ENCODE measurements at places on chromosomes 12 and 14.

DNA sequence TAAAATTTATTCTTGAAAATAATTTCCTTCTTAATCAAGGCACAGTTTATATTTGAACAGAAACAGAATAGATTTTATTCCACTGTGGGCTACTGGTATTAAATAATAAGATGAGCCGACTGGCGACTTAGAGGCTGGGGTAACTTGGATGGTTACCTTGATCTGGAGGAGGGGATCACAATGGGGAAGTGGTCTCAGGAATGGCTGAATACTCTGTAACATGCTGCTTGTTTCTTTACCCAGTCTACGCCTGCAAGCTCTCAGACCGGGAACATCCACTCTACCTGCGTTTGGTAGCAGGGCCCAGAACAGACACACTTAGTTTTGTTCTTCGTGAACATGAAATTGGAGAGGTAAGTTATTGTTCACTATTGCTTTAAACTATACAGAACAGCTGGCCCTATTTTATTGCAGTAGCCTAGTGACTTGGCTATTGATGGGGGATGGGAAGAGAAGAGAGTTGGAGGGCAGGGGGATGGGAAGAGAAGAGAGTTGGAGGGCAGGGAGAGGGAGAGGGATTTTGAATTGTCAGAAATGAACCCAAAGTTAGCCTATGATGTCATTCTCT lies 67.9 kb downstream of the GNS start:
- DNase-seq: no peak

DNA sequence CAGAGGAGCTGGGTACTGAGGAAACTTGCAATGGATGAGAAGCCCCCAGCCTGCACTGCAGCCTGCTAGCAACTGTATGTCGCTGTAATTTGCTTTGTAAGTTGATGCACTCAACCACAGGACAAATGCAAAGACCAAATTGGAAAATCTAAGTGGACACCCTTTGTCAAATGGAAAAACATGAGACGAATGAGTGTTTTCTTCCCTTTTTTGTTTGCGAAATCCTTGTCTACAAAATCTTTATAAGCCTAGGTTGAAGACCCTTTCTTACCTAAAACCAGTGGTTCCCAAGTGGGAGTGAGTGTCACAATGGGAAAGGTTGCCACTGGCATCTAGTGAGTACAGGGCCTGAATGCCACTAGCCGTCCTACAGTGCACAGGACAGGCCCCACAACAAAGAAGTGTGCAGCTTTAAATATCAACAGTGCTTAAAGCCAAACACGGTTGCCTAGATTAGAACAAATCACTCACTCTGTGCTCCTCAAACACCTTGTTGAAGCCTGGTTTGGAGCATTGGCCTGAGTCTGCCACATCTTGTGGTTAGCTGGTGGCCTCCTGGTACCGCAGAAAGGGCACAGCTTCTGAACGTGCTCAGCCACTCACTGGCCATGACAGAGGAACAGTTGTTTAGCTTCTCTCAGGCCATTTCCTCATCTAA lies 7.6 kb upstream of the VASH1 start:
- no peak for DNase-seq

GRCh38 chr14:38090506-38090905 lies 117.2 kb upstream of the SSTR1 start:
- DNase-seq: no peak

DNA sequence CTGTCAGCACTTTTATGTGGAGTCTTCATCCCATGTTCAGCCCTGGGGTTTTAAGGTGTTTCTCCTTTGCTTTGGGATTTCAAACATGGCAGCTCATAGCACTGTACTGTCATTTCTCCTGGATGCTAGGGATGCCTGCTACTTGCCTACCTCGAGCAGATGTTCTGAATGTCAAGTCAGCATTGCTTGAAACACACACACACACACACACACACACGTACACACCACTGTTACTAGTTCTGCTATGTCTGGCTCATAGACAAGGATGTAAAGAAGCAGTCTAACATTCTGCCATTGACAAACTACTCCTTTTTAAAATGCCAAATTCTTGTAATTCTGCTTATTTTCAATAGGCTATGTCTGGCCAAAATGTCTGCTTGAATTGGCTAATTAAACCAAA lies 72.7 kb downstream of the SAMD4A start:
- no peak for DNase-seq

DNA sequence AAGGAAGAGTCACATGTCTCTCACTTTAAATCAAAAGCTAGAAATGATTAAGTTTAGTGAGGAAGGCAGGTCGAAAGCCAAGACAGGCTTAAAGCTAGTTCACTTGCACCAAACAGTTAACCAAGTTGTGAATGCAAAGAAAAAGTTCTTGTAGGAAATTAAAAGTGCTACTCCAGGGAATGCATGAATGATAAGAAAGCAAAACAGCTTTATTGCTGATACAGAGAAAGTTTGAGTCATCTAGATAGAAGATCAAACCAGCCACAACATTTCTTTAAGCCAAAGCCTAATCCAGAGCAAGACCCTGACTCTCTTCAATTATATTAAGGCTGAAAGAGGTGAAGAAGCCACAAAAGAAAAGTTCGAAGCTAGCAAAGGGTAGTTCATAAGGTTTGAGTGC lies 193.6 kb downstream of the MSRB3 start:
- DNase-seq: no peak

GRCh38 chr14:22607291-22607690 lies 9.2 kb downstream of the ABHD4 start:
- no peak for DNase-seq

DNA sequence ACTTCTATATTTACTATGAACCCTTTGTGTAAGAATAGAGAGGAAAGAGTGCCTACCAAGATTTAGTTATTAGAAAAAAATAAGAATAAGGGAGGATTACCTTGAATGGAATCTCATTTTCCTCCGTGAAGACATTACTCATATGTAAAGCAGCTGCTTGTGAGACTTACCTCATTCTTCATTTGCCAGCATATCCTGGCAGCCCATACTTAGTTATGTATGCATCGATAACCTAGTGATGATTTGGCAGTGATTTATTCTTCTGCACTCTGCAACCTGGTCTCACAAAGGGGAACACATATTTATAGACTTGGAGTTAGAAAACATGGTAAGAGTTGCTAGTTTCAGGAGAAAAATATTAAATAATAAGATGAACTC lies 56.8 kb downstream of the LRFN5 start:
- no peak for DNase-seq

DNA sequence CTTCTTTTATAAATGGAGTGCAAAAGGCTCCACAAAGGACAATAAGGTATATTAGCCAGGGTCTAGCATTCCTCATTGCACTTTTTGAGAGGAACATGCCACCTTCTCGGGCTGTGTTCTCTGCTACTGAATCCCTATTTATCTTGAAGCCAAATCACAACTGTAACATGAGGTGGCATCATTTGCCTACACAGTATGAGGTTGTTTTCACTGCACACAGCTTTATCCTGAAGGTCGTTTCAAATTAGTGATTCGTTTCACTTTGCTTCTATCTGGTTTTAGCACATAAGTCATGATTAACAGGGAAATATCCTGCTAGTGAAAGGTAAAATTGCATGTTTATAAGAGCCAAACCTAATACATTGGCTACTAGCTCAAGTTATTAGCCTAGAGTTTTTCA lies 153.8 kb downstream of the SLC35F4 start:
- DNase-seq: no peak
